ENCODE measurements at places on chromosomes 1 and 21.
A peak's percentile ranks its signal among the peaks of the same experiment; 100 is the strongest.

DNA sequence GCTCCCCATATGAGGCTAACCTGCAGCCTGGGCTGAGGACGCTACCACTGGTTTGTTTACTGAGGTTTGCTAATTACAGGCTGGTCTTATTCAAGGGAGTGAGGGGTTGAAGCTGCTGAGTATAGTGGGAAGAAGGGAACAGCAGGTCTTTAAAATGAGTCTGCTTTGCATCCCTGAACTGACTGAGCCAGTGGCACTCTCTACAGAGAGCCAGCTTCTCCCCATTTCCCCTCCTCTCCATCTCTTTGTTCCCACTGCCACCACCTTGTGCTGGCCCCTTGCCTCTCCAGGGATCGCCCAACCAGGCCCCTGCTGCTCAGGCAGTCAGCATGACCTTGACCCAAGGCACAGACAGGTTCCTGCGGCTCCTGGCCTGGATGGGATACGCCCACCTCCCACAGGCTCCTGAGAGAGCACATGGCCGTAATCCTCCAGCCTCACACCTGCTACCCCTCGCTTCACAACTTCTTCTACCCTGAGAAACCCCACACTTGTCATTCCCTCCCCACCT, 45.0 kb downstream of the IER5 start:
- no peak for DNase-seq

DNA sequence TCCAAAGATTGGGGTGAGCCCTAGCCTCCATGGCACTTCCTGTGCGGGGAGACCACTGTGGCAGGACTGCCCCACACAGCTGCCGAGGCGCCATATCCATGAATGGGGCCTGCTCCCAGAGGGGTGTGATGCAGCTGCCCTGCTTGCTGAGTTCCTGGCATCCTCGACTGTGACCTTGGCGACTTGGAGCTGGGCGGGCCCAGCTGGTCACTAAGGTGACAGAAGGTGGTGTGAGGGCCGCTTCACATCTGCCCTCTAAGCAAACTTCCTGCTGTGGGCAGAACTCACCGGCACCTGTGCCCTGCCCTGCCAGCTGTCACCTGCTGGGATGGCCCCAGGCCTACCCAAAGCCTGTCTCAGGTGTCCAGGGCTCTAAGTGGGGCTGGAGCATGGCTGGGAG, 9.0 kb downstream of the TMEM61 start:
- no peak for DNase-seq

DNA sequence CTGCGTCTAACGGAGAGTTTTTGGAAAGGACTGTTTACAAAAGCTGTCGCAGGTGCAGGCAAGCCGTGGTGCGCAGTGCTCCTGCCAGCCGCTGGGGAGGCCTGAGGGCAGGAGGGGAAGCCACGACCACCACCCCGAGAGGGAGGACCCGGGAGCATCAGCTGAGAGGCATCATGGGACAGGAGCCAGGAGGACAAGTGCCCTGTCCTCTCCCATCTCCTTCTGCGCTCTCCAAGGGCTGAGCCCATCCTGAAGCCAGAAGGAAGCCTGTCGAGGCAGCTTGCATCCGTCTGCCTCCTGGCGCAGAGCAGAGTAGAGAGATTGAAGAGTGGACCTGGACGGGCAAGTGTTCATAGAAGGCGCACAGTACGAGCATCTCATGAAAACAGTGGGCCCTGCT, 310.9 kb downstream of the KIF26B start:
- DNase-seq, result no peak

- no peak for DNase-seq
Measured at GRCh38 chr1:154371436-154371835, 33.7 kb upstream of the IL6R start.

- DNase-seq, result no peak
Measured at GRCh38 chr1:68218490-68218889, 13.8 kb downstream of the WLS start.

GRCh38 chr1:18820791-18821641, 38.4 kb downstream of the TAS1R2 start:
- DNase-seq, result peak; percentile 56

DNA sequence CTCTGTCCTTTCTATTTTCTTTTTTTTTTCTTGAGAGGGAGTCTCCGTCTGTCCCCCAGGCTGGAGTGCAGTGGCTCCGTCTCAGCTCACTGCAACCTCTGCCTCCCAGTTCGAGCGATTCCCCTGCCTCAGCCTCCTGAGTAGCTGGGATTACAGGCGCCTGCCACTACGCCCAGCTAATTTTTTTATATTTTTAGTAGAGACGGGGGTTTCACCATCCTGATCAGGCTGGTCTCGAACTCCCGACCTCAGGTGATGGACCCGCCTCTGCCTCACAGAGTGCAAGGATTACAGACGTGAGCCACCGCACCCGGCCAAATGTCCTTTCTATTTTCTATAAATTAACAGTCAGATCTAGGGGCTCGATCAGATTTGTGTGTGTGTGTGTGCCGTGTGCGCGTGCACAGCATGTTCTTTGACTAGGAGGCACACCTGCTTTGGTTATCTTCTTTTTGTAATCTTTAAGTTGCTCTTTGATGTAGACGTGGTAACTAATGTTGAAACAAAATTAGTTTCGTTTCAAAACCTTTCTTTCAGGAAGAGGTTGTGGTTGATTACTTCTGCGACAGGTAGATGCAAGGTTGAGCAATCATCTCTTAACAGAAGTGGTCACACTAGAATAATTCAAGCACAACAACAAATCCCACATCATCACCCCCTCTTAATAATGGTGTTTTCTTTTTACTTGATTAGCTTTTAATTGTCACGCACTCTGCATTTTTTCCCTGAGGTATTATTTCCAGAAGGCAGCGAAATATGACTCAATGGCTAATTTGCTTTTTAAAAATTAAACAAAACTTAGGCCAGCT, 779 bp upstream of the DEGS1 start:
- no peak for DNase-seq

GRCh38 chr1:170598618-170599017, 65.3 kb upstream of the PRRX1 start:
- no peak for DNase-seq

DNA sequence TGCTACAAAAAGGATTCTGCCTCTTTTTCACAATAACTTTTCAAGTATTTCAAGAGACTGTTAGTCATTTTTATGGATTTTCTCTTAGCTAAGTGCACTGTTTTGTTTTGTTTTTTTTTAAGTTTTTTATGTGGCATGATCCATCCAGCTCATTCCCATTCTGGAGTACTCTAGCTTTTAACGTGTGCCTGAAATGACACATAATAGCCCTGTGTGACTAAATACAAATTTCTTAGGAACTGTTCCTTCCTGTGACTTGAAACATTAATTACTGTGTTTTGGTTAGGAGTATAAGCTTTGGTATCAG, 143.9 kb downstream of the HS2ST1 start:
- no peak for DNase-seq

GRCh38 chr1:57206038-57206437, 217.8 kb downstream of the DAB1 start:
- DNase-seq, result no peak

GRCh38 chr1:78607334-78607927, 12.8 kb upstream of the IFI44L start:
- DNase-seq, result peak; percentile 12

DNA sequence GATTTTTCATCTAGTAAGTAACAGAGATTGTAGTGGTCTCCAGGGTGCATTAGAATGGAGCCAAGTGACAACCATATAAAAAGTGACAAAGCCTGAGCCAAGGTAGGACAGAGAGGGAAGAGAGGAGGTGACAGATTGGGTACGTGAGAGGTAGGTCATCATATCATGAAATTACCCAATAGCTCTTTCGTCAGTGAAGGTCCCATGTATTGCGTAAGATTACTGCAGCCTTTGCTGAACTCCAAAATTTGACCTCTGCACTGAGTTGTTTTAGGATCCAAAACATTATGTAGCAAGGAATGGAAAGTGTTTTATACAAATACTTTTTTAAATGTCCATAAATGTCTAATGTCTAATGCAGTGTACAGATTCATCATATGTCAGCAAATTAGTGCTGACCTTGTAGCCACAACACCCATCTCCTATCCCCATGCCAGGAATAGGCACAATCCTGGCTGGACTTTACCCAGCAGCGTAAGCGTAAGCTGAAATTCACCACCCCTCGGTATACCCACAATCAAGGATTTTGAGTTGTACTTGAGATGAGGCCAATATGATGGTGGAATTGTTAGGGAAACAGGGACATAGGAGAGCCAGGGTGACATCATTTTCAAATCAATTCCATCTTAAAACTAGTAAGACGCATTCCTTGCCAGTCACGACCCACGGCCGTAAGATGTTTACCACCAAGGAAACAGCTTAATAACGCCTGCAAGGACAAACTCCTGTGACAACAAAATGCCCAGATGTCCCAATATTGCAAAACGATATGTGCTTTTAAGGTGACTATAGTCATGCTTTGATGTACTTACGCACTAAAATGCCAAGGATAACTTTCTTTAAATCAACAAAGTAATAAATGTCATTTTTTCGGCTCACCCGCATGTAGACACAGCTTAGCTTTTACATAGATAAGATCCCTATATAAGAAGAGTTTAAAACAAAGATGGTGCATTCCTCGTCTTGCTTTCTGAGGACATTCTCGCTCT, 38.1 kb upstream of the GREM2 start:
- no peak for DNase-seq

DNA sequence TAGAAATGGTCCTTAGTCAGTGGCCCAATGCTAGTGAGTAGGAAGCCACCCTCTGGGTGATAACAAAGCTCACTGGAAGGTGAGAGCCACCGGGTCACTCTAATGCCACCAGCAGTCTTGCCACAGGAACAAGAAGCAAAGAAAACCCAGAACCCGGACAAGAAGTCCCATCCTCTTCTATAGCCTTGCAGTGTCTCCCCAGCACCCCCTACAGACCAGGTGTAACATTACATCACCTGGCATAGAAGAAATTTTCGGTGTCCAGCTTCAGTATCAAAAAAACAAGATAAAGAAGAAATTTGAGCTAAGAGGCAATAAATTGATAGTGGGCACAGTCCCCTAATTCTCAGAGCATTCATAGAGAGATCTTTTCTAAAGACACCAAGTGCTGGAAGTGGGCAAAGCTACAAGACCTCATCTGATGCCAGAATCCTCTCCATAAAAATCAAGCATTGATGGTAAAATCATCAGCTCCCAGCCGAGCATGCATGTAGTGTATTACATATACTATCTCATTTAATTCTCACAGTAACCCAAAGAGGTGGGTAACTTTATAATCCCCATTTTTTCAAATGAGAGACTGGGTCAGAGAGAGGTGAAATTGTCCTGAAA, 491.0 kb downstream of the MATN1 start:
- DNase-seq, result peak; percentile 12

GRCh38 chr1:185672719-185673360, 61.4 kb upstream of the HMCN1 start:
- no peak for DNase-seq

DNA sequence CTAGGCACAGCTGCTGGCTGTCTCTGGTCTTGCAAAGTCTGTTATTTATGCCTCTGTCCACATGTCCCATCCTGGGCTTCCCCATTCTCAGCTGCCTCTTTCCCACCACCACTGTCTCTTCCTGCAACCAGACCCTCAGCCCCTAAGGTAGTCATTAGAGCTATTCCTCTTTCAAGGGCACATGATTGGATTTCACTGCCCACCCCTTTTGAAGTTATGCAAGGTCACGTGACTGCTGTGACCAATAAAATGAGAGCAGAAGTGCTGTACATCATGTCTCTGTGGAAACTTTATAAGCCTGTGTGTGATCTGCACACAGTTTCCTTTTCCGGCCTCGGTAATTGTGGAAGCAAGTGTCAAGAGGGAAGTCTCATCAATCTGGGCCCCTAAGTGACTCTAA, 136.6 kb upstream of the HMGB4 start:
- no peak for DNase-seq

DNA sequence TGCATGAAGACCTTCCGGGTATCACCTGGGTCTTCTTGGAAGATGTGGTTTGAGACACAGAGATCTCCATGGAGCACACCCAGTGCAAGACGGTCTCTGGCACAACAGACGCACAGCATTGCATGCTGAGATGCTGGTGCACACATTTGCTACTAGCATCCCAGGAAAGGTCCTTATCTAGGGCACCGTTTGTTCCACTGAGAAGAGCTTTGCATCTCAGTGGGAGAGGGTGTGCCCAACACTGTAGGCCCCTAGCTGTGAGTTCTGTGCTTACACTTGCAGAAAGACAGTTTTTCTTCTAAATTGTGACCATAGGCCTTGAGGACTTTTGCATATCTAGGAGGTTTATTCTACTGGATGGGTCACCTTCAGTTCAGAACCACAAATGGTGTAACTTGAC, 554.1 kb downstream of the MATN1 start:
- no peak for DNase-seq

DNA sequence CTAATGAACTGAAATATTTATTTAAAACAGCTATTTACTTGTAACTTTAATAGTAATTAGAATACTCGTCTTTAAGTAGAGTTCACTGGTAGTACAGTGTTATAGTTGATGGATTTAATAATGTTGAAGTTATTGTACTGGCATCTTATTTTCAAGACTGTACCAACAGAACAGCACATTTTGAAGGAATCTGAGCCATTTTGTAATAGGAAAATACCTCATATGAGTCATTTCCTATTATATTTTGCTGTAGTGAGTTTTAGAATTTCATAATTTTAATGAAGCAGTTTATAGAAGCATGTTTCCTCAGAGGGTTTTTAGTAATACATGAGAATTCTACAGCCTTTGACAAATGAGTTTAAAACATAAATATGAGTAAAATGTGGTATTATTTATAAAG, 258.3 kb downstream of the OLFM3 start:
- peak; percentile 59 for DNase-seq

- DNase-seq, result no peak
Measured at GRCh38 chr1:111200802-111201161, 336 bp upstream of the DENND2D start.

GRCh38 chr1:71166178-71167173, 85.6 kb upstream of the ZRANB2 start:
- no peak for DNase-seq

DNA sequence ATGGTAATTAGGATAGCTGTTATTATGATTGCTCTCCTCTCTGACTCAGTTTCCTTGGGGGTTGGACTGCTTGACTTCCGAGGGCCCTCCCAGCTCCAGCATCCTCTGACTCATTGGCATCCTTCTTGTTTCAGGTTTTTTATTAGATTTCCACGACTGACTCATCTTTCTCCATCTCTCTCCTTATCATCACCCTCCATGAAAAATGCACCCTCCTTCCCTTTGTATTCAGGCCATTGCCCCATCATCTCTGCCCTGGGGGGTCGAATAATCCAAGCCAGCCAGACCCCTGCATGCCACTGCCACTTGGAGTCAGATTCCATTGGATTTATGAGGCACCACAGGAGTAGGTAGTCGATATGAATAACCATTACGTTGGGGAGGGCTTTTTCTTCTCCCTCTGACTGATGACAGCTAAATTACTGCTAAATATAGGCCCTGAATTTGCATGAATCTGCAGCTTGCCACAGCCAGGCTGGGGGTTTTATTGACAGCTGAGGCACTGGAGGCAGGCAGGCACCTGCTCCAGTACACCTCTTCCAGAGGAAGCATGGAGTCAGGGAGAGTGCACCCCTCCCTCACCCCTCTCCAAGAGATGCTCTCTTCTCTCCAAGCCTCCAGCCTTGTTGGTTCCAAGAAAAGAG, 91.7 kb downstream of the C1orf94 start:
- DNase-seq, result peak; percentile 98

DNA sequence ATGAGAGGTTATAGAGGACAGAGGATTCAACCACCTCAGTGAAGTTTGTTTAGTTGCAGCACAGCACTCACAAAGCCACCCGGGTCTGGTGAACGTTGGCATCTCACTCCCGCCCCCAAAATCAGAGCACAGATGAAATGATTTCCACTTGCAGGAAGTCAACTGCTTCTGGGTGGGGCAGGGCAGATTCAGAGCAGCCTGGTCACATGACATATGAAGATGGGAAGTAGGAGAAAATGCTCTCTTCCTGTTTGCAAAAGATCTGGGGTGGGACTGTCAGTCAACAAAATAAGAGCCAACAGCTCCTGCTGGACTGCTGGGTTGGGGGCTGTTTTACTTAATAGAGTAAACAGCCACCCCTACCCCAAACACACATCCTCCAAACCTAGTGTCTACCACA, 43.2 kb downstream of the LRRC71 start:
- DNase-seq, result no peak
